ENCODE measurements at places on chromosomes 4 and X.

DNA sequence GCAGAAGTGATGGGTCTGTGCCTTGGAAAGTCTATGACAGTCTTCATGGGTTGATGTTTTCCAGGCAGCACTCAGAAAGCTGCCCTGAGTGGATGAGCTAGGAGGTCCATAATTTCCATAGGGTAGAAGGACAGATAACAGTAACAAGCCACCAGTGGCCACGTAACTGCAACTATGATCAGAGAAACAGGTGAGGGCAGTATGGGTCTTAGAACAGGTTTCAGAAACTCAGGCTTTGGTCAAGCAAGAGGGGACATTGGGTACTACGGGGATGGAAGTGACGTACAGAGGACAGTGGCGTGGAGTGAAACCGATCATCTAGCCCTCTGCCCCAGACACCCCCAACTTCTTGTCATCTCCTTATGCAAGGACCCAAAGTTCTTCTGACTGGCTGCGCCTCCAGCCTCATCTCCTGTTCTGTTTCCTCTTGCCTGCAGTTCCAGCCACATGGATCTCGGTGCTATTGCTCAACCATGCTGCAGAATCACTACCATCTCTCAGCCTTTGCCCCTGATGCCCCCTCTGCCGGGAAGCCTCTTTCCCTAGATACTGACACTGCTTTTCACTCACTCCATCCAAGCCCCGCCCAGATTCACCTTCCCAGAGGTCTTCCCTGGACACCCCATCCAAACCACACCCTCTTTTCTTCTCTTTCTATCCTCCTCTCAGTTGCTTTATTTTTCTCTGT is 123.4 kb downstream of the MFAP3L start:
- DNase-seq = peak; percentile 53

- DNase-seq = no peak
These were observed 3.7 kb downstream of the C4orf54 start for GRCh38 chr4:99653916-99654315.

DNA sequence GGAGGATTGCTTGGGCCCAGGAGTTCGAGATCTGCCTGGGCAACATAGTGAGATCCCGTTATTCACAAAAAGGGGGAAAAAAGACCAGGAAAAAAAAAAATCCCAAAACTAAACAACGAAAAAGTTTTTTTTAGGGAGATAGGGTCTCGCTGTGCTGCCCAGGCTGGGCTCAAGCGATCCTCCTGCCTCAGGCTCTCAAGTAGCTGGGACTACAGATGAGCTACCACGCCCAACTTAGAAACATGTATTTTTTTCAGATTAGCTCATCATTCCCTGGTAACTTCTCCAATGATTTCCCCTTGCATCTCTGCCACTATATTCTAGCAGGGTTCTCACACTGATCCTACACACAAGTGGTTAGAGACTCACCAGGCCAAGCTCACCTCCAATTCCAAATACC is 24.4 kb upstream of the IRAK1 start:
- DNase-seq = no peak

- DNase-seq = no peak
These were observed 37.0 kb upstream of the ATP6AP2 start for GRCh38 chrX:40543661-40544328.

GRCh38 chrX:101749436-101749835 is 89.8 kb upstream of the ARMCX2 start:
- DNase-seq = no peak

DNA sequence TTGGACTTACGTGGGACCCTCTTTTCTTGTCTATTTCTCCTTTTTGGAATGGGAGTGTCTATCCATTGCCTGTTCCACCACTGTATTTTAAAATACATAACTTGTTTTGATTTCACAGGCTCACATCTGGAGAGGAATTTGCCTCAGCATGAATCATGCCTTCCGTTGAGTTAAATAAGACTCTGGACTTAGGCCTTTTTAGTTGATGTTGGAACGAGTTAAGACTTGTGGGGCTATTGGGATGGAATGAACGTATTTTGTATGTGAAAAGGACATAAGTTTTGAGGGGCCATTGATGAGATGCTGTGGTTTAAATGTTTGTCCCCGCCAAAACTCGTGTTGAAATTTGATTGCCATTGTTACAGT is 66.2 kb downstream of the BEX3 start:
- no peak for DNase-seq

GRCh38 chrX:11269996-11270395 is 23.2 kb upstream of the AMELX start:
- DNase-seq = no peak

DNA sequence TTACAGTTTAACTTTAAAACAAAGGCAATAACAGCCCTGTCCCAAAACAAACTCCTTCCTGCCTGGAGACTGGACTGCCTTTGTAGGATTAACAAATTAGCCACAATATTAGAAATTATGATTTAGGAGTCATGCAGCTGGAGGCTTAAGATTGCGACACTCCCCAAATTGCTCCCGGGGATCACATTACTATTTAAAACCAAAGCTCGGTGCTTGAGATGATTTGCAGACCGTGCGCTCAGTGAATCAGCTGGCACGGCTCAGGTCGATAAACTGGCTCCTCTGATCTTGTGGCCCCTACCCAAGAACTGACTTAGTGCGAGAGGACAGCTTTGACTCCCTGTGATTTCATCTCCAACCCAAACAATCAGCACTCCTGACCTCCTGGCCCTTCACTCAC is 829.3 kb downstream of the NLGN4X start:
- DNase-seq = no peak

GRCh38 chrX:51608126-51608525 is 10.6 kb downstream of the CENPVL3 start:
- no peak for DNase-seq

DNA sequence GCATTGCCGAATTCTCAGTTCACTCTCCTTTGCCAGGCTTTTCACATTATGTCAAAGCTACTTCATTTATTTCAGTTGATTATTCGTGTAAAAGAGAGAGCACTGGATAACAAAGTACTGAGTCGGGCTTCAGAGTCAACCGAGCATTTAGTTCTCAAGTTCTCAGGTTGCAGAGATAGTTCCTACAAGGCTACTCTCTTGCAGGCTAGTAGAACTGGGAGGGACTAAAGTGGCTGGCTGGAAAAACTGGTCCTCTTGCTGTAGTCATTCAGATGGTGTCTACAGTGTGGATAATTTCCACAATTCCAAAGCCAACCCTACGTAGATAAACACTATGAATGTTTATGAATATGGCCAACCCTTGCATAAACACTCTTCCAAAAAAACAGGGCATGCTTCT is 4.6 kb upstream of the CCNG2 start:
- DNase-seq = no peak

DNA sequence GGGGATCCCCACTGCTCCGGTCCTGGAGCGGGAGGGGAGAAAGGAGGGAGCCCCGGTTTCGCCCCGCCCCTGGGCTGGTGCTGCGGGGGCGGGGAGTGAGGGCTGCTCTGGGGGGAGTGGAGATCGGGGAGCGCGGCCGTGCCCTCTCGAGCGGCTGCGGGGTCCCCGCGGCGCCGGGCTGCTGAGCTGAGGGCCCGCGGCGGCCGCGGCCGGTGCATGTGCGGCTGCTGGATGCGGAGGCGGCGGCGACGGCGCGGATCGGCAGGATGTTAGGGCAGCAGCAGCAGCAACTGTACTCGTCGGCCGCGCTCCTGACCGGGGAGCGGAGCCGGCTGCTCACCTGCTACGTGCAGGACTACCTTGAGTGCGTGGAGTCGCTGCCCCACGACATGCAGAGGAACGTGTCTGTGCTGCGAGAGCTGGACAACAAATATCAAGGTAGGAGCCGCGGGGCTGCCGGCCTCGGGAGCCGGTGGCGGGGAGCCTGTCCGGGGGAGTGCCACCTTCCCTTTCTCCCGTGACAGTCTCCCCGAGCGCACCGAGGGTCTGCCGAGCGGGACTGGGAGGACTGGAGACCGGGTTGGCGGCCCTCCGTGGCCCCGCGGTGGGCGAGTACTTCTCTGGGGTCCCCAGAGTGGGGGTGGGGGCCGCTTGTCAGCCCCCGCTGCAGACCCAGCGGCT is at the start of gene ING2:
Gene ING2 (plus strand): TSS at position 129 of the 681 bp plus-strand sequence. CDS start 138 bp downstream, at position 267.
- DNase-seq = peak; percentile 50

DNA sequence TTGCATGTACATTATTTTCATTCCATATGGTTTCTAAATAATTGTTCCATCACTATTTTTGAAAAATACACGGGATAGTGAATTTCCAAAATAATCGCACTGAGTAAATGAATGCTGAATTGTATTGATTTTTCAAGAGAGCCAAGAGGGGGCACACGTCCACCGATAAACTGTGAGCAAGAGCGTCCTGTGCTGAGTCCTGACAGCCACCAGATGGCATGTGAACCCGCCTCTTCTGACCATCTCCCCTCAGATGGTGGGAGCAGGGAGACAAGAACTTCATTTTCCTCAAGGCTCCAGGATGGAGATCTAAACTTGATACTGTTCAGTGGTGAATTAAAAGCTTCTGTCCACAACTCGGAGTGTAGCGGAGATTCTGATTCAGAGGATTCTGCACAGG is 30.6 kb upstream of the IL9R start:
- DNase-seq = no peak

- DNase-seq = no peak
These were observed 18.1 kb upstream of the ATOH1 start for GRCh38 chr4:93810340-93810992.

- peak; percentile 43 for DNase-seq
These were observed 30.1 kb upstream of the MXD4 start for GRCh38 chr4:2291705-2292645.

DNA sequence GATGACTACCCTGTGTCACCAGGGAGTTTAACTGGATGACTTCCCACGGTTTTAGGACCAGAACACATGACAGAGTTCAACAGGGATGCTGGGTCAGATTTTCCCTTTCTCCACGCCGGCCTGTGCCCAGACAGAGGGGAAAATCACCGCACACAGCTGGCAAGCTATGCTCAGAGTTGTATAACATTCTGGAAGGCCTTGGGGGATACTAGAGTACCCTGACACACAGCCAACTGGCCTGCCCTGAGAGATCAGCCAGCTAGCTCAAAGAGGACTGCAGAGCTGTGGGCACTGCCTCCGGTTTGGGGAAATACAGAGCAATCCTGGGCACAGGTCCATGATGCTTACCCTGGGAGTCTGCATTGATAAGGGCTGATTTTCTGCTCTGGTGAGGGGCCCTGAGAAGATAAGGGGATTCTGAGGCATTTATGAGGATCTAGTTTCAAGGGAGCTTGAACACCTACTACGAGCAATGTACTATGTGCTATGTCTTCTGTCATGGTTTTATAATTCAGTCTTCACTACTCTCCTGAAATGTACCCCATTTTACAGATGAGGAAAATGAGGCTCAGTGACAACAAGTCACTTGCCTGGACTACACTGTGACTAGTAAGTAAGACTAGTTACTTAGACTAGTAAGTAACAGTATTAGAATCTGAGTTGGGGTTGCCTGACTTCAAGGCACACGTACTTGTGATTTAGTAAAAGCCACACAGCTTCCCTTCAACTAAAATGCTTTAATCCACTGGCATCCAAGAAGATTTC is 14.7 kb downstream of the C4orf54 start:
- peak; percentile 94 for DNase-seq

DNA sequence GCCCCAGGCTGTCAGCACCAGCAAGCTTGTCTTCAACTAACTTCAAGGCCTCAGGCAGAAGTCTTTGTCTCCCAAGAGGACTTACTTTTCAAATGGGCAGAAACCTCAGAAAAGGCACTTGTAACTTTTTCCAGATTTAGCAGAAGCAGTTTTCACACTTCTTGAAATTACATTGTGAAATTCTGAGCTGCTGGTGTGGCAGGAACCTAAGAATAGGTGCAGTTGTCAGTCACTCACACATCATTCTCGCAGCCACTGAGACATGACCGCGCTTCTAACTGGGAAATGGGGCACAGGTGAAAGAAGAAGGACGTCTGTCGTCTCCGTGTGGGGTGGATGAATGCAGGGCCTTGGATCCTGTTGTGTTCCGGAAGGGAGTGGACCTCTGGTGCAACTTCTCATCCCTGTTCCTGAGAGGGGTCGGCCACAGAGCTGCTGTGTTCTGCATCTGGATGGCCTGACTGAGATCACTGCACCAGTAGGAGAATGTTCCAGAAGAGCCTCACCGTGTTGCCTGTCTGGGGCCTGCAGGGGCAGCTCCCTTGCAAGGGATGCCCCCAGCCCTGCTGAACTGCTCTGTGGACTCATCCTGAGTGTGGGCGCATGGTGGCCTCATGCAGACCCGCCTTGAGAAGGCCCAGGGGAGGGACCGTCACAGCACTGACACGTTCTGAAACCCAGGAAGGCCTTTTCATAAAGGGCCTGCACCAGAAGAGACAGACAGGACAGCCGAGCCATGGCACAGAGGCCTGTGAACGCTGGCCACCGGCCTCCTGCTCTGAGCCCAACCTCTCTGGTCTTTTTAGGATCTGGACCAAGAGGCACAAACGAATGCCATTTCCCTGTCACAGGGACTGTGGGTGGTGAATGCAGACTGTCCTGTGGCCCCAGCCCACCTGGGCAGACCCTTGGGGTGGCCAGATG is 18.7 kb downstream of the NAT8L start:
- DNase-seq = no peak

- peak; percentile 79 for DNase-seq
These were observed 9.2 kb upstream of the FAM53A start for GRCh38 chr4:1693131-1693896.

GRCh38 chr4:38523524-38524448 is 140.2 kb upstream of the KLF3 start:
- no peak for DNase-seq

GRCh38 chr4:188942606-188943005 is 803.4 kb downstream of the TRIML1 start:
- DNase-seq = no peak

DNA sequence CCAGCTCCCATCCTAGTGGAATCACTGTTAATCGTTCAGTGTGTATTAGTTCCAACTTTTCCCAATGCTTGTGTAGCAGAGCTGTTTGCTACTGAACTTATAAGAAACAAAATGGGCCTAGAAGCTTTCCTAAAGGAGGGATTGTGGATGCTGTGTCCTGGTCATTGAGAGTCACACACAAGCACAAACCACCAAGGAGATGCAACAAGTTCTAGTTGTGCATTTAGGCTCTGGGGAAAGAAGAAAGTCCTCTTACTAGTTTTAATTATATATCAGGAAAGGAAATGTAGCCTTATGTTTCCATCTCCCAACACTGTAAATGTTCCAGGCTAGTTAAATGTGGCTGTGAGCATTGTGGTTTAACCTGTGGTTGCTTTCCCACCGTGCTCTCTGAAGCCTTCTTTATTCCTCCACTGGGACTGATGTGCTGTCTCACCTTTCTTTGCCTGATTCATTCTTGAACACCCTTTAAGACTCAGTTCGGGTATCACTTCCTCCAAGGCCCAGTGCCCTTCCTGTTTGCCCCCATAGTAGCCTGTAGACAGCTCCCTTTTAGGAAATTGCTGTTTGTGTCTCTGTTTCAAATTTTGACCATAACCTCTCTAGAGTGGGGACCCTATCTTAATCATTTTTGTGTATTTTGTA is 34.3 kb downstream of the ATP10D start:
- DNase-seq = no peak

DNA sequence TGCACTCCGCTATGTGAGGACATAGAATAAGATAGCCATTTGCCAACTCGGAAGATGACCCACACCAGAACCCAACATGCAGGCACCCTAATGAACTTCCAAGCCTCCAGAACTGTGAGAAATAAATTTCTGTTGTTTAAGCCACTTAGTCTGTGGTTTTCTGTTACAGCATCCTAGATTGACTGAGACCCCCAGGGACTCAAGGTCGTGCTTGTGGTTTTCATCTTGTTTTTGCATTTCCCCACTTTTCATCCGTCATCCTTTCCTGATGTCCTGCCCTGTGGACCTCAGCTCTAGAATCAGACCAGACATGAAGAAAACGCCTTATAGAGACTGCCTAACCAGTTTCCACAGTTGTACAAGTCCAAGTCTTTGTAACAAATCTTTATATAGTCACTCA is 54.4 kb downstream of the MCUB start:
- DNase-seq = no peak

- DNase-seq = no peak
These were observed 19.8 kb upstream of the PPARGC1A start for GRCh38 chr4:23909671-23910070.

GRCh38 chr4:156330436-156331031 is 376.9 kb upstream of the CTSO start:
- no peak for DNase-seq
